Stimulated activated CD8-positive, alpha-beta memory T cell treated with anti-CD3 and anti-CD28 coated beads, Interleukin-4, amount 100 ng/mL, for 1 hour (primary cell): ENCODE measurements at places on chromosomes 7 and 10.

DNA sequence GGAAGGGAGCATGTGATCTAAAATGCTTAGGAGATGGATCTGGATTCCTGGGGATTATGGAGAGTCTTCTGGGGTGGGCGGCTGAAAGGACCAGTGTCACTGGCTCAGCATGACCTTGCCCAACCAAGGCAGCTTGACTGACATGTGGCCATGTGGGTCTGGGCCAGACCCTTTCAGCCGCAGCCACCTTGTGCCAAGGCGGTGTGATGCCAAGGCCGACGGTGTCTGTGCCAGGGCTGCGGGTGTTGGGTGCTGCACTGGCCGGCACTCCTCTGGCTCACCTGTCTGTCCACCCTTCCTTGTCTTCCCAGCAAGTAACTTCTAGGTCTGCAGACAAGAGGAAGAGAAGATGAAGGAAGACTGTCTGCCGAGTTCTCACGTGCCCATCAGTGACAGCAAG, 8.8 kb downstream of the DEPP1 start:
- DNase-seq = no peak

DNA sequence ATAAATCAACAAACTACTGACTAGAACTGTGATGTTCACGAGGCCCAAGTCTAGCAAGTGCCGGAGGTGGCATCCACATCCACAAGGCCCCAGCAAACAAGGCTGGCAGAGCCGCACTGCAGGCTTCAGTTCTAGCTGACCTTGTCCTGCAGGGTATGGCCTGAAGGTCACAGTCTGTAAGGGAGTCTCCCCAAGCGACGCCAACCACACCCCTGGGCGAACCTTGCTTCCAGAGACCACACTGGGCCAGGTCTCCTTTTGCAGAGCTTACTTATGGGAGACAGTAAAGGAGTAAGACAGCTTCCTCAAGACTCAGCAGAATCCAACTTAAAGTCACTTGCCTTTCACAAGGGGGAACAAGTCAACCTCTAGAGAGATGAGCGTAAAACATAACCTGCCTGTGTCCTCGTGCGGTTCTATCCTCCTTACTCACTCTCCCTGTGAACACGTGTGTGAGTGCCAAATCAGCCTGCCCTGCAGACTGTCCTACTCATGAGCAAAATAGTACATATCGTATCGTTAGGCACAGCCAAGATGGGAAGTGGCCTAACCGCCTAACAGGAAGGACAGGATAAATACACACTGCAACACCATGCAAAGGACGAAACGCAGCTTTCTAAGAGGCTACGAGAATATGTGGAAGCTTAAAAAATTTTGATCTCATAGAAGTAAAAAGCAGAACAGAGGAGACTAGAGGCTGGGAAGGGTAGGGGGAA, 22.7 kb downstream of the FAM53B start:
- no peak for DNase-seq

- no peak for DNase-seq
Measured at GRCh38 chr10:78972160-78972946, 96.4 kb upstream of the ZMIZ1 start.

DNA sequence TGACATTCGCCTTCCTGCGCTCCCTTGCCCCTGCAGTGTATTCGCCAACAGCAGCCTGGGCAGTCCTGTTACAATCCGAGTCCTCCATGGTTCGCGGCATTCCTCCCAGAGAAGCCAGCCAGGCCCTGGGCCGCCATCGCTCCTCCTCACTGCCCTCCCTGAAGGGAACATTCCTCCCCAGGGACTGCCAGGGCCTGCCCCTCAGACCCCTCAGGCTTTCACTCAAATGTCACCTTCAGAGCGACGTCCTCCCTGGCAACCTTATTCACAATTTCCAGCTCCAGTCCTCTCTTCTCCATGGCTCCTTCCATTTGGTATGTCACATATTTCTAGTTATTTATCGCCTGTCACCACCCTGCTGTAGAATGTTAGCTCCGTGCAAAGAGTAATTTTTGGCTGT, 17.4 kb downstream of the ADAMTS14 start:
- DNase-seq = no peak

GRCh38 chr7:117858712-117859111, 14.5 kb downstream of the CTTNBP2 start:
- DNase-seq = no peak

- DNase-seq = no peak
Measured at GRCh38 chr10:97543025-97543546, 29.5 kb upstream of the ANKRD2 start.

DNA sequence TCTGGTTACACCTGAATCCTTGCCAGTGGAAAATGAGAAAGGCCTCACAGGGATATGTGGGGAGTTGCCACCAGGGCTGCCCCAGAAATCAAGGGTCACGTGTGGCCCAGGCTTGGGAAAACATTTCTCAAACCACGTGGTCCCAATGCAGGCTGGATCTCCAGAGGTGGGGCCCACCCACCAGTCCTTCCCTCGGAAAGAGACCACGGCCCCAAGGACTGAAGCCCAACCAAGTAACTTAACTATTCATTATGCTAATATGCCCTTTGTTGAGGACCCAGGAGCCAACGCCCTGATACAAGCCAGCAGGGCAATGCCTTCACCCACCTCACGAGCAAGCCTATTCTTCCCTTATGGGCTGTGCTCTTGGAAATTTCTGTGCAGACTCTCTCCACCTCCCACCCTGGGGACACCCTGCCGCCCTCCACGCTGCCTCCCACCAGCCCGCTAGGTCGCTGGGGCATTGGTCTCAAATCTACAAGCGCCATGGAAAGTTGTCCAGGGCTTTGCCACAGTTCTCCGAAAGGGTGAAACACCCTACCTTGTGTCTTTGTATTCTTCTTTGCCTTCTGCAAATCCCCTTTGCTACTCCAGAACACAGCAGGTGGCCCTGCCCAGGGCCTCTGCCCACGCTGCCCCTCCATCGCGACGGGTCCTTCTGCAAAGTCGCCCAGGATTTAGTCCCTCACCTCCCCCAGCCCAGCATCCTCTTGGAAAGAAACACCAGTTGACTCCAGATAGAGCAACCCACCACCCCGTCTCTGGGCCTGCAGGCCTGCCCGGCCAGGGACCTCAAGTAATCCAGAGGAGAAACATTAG, 8.8 kb downstream of the TNS3 start:
- DNase-seq = no peak

DNA sequence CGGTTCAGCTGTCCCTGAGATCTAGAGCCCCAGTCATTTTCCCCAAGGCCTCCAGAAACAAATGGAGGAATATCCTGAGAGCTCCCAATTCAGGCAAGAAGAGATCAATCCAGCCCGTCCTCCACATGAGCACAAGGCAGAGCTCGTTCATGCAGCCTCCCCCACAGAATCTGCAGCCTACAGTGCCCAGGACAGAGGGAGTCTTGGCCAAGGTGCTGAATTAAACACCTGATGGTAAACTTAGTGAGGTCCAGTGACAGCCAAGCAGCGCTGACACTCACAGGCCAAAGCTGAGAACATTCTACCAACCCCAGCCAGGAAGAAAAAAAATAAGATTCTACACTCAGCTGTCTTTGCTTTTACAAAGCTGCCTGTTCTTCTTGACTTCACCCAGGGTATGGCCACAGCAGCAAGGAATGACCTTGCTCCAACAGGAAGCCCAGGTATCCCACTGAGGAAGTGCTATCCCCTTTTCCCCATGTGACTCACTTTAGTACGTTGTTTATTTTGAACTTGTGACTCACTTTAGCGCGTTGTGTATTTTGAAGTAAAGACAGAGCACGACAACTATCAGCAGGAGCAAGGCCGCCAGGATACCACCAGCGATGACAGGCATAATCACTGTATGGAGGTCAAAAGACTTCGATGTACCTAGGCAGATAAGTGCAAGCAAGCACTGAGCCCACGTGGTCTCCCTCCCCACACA, 4.4 kb upstream of the CUZD1 start:
- no peak for DNase-seq

- DNase-seq = no peak
Measured at GRCh38 chr7:40784176-40784575, 649.4 kb downstream of the SUGCT start.

DNA sequence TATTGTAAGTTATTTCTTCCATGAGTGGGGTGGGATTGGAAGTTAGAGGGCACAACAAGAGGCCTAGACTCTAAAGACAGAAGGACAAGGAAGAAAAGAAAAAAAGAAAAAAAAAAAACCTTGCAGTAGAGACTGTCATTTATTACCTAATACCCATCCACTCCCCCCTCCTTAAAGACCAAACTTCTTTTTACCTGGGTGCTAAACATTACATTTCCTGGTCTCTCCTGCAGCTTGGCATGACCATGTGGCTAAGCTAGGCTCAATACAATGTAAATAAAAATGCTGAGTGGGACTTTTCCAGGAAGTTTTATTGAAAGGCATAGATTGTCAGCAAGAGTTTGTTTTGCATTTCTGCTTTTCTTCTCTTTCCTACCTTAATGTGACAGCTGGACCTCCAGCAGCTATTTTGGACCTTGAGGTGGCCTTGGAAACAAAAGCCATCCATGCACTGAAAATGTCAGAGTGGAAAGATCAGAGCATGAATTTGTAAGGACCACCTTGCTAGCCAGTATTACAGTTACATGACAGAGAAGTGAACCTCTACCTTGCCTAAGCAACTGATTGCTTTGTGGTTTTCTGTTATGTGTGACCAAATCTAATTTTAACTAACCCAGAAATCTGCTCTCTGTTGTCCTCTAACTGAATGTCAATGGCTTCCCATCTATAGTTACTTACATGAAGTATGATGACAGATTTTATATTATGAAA, 81.3 kb upstream of the SFMBT2 start:
- DNase-seq = no peak

DNA sequence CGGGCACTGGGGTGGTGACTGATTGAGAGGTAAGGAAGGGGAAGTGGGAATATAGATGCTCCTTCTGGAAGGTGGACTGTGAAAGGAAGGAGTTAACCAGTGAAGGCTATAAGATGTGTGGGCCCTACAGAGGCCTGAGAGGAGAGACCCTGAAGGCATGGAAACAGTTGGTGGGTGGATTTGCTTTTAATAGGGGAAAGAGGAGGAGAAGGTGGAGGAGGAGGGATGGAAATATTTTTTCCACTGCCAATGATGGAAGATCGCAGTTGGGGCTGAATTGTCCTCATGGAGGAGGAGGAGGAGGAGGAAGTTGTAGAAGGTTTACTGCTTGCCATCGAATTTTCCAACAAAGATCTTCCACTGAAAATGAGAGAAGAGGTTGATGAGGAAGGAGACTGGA, 80.3 kb downstream of the KIAA1217 start:
- DNase-seq = no peak

DNA sequence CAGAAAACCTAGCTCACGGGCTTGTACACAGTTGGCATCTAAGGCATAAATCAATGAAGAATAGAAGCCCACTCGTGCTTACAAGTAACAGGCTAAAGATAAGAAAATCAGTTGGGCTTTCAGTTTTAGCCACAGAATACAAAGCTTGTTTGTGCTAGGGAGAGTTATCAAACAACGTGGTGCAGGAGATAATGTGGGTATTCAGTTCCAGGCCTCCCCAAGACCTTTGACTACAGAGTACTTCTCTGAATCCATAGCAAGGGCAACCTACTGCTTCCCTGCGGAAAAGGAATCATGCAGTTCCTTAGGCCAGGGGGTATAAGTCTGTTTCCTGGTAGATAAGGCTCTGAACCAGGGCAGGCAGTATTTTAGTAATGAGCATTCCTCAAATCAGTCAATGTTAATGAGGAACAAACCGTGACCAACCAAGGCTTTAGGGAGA, 219.5 kb upstream of the CSTF2T start:
- no peak for DNase-seq

DNA sequence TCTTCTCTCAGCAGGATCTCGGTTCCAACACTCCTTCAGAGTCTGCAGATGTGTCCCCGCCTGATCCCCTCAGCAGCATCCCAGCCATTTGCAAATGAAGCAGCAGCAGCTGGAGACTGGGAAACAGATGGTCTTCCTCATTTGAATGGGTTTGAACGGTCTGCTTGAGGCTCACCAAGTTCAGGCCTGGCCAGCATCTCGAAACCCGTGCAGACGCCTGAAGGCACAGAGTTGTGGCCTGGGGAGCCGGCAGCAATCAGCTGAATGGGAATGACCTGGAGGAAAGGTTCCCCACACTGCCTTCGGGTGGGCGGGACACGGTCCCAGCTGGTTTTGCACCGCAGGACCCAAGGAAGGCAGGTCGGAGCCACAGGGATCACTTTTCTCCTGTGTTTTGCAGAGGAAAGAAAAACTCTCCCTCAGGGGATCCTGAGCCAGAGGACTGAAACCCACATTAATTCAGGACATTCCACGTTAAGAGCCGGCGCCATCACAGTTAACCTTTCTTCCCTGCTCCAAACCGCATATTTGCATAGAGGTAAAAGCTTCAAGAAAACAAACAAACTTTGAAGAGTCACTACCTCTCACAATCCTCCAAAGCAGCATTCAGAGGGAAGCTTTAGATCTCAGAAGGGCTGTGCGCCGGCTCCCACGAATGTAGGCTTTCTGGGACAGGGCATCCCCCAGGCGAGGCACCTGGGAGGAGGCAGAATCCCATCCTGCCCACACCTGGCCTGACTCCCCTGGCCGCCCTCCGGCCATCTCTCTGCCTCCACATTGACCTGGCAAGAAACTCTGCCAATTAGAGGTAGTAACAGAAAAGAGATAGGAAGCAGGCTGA, 17.7 kb downstream of the FGFR2 start:
- DNase-seq = no peak

DNA sequence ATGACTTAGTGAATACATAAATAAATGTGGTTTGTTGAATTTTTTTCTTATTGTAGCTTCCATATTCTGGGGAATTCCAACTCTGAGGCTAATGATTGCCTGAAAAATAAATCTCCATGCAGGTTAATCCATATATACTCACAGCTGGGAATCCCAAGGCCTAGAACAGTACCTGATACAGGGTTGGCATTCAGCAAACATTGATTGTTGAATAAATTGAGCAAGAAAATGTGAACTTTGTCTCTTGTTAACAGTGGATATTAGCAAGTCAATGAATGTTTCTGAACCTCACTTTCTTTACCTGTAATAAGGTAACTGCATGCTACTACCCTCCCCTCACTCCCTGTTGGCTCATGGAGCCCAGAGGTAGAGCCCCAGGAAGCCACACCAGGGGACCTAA, 253.6 kb upstream of the AOAH start:
- no peak for DNase-seq

- no peak for DNase-seq
Measured at GRCh38 chr7:108348913-108349312, 107.3 kb downstream of the NRCAM start.

GRCh38 chr7:75900617-75901315, 14.2 kb upstream of the POR start:
- DNase-seq = no peak

DNA sequence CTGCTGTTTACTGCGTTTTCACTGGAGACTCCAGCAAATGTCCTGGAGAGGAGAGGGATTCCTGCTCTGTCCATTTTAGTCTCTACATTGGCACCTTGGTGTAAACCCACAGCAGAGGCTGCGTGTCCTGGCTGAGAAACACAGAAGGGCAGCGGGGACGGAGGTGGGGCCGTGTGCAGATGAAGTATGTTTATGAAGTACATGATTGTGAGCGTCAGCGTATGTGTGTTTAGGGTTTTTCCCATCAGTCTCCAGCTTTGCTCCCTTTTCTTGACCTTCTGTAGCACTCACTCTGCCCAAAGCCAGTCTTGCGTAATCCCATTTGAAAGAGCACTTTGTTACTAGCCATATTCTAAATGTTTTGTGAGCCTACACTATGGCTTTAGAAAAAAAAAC, 750.7 kb upstream of the SORCS1 start:
- DNase-seq = no peak
